SJSA1 (cell line): ENCODE measurements at places on chromosomes 2 and 18.

DNA sequence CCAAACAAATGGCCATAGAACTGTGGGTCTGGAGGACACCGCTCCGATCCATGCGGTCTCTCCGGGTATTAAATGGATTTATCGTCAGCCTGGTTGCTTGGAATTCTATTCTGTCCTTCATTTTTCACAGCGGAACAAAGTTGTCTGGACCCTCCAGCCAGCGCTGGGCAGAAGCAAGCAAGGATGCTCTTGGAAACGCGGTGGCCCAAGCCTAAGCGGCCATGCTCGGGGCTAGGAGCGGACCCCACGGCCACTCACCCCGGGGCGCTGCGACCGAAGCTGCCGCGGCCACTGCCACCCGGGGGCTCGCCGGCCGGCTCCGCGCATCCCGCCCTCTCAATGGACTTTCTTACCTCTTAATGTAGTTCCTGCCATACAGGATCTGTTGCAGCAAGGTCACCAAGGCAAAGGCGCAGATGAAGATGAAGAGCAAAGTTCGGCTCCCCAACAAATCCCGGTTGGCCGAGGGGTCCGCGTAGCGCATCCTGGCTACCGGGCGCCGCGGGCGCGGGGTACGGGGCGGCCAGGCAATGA lies 761 bp downstream of the ST8SIA5 start:
- no peak for DNase-seq

GRCh38 chr2:28274911-28275685 lies 117.6 kb upstream of the FOSL2 start:
- DNase-seq = peak; percentile 88

DNA sequence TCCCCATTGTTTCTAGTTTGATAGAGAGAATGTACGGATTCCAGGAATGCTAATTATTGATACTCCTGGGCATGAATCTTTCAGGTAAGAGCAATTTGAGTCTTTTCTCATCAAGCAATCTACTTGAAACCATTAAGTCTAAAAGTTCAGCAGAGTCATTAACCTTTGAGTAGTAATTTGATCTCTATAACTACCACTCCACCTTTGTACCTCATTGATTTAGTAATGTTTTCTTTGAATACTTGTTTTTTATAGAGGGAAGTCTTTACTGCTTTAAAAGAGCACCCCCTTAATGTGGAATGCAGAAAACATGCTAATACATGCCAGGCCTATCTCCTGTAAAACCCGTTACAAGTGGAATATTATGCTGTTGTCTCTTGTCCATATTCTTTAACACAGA lies 45.0 kb downstream of the EIF5B start:
- no peak for DNase-seq

DNA sequence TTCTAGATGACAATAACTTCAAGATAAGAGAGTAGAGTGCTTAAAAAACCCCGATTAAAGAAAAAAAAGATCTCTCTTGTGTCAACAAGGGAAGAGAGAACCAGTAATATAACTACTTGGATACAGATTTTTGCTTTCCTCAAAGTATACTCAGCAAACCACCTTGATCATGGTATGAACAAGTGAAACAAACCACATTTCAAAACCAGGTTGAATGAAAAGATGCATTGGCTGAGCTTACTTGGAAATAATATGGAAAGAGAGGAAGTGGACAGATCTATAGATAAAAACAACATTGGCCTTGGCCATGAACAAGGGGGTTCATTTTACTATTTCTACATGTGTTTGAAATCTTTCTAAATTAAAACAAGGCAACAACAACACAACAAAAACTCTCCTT lies 50.1 kb downstream of the ATP8B1 start:
- DNase-seq = no peak

- DNase-seq = no peak
These were observed 663.6 kb downstream of the IRS1 start for GRCh38 chr2:226135861-226136548.

DNA sequence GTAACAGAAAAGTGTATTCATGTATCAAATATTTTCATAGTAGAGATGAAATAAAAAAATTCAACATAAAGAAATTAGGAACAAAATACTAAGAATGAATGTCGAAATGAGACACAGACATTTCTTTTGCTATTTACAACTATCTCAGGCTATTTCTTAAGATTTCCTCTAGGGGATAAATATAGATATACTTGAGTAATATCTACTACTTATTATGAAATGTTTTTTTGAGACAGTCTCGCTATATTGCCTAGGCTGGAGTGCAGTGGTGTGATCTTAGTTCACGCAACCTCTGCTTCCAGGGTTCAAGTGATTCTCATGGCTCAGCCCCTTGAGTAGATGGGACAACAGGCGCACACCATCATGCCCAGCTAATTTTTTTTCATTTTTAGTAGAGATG lies 326.1 kb downstream of the RNF144A start:
- DNase-seq = no peak

- no peak for DNase-seq
These were observed 470.1 kb downstream of the TMX3 start for GRCh38 chr18:68244786-68245185.

GRCh38 chr2:160583813-160584537 lies 90.4 kb upstream of the RBMS1 start:
- no peak for DNase-seq

- no peak for DNase-seq
These were observed 39.2 kb downstream of the SERPINE2 start for GRCh38 chr2:223999862-224000261.

DNA sequence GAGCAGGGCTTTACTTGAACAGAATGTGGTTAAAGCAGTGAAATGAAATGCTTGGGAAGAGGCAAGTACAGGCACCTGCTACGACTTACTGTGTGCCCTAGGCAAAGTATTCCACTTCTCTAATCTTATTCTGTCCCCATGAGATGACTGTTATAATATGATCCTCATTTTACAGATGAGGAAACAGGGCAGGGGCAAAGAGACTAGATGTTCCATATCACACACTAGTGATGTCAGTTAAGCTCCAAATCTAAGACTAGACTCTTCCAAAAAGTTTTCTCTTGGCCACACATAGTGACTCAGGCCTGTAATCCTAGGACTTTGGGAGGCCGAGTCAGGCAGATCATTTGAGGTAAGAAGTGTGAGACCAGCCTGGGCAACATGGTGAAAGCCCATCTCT lies 235.0 kb downstream of the SETBP1 start:
- DNase-seq = no peak

DNA sequence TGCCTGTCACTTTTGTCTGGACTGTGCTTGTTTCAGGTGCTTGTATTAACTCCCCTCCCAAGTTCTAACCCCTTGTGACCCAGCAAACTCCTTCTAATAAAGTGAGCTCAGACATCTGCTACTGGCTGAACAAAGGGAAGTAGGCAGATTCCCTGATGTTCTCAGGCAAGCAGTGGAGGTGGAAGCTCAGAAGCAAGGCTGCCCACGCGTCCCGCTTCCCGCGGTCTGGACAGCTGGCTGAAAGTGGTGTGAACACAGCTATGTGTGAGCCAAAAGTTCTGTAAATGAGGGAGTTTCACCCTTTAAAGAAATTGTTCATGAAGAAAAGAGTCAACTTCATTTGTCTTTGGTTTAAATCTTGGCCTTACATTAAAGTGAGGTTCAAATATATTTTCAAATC lies 40.0 kb downstream of the NAPG start:
- no peak for DNase-seq

DNA sequence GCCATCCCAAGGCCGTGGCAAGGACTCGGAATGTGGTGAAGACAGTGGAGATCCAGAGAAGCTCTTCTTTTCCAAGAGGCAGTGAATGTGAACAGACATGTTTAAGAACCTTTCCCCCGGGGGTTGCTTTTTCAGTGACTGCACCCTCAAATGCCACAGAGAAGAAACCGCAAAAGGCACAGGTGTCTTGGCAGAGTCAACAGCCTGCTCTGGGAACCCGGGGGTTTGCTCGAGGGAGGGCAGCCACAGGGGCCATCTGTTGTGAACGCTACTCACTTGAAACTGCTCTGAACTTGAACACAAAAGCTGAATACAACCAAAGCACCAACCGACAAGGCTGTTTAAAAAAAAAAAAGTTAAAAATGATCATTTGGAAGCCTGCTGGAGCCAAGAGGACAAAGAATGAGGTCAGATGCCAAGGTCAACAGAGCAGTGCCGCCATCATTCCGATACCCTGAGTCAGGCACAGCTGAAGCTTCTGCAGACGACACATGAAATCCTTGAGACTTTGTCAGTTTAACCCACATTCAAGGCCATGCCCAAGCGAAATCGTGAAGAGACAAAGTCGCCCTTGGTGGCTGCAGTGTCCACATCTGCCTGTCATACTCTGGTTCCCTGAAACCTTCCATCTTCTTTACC lies 47.4 kb downstream of the PSMG2 start:
- DNase-seq = no peak

DNA sequence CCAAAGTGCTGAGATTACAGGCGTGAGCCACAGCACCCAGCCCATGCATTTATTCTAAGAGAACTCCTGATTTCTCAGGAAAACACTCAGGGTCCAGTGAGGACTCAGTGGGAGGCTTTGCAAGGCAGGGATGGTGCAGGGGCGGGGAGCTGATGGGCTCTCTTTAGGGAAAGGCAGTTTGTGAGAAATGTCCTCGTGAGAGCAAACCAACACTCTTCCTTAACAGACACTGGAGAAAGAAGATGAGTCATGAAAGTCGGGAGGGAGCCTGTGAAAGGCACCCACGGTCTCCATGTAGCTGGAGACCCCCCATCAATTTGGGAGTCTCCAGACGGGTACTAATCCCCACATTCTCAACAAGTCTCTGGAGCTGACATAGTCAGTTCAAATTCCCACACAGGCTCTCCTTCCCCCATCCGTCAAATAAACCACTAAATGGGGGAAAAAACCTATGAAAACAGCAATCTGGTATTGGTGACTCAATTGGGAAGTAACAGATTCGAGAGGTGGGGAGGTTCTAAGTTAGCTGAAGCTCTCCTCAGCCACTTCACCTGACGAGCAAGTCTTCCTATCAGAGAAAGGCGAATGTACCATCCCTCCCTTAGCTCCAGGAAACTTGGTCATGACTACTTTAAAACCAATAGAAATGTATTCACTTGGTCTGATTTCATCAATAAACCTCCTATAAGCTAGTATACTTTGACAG lies 11.0 kb upstream of the CREG2 start:
- DNase-seq = no peak

- DNase-seq = no peak
These were observed 81.4 kb downstream of the CABYR start for GRCh38 chr18:24220318-24220688.

- DNase-seq = no peak
These were observed 60.3 kb downstream of the ATIC start for GRCh38 chr2:215371915-215372897.

DNA sequence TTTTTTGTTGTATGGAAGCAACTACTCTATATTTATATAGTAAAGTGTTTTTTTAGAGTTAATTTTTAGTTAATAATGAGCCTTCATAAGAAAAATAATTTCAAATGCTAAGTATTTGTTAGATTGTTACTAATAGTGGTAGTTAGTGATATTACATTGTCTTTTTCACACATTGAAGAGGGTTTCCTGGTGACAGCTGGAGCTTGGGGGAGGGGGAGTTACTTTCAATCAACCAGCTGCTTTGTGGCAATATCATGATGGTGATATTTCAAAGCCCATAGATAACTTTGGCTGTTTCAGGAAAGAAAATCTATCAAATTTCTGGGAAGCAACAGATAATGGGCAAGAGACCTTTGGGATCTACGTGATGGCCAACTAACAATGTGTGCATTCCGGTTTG lies 4.1 kb downstream of the RHBDD1 start:
- no peak for DNase-seq

GRCh38 chr2:134031539-134031938 lies 222.3 kb upstream of the MGAT5 start:
- DNase-seq = no peak

GRCh38 chr18:55777666-55778304 lies 189.8 kb upstream of the TCF4 start:
- no peak for DNase-seq

DNA sequence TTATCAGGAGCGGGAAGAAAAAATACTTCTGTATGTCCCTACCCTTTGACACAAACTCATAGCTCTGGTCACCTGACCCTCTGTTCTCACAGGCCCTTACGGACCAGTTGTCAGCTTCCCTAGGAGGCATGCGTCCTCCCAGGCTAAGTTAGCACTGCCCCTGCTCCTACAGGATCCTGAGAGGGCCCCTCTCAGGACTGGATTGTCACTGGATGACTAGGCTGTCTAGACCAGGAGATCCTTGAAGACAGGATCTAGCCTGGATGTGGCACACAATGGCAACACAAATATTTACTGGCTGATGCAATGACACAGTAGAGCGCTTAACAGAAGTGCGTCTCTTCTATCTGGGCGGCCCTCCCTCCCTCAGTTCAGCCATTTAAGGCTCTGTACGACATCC lies 7.7 kb downstream of the FAM228A start:
- DNase-seq = no peak

GRCh38 chr2:12732651-12733050 lies 15.9 kb downstream of the TRIB2 start:
- DNase-seq = no peak

DNA sequence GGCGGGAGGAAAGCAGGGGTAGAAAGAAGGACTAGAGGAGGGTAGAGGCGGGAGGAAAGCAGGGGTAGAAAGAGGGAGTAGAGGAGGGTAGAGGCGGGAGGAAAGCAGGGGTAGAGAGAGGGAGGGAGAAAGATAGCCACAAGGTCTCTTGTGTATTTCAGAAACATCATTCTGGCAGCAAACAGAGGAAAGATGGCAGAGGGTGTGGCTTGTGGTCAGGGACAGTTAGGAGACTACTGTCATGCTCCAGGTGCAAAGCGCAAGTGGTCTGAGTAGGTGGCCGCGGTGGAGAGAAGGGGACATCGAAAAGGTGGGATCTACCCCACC lies 82.4 kb upstream of the TAF1B start:
- DNase-seq = no peak

- no peak for DNase-seq
These were observed 27.9 kb downstream of the PUM2 start for GRCh38 chr2:20322527-20323300.

- DNase-seq = peak; percentile 60
These were observed 519 bp downstream of the TTL start for GRCh38 chr2:112482309-112483041.

GRCh38 chr18:29123706-29124530 lies 947.0 kb upstream of the CDH2 start:
- no peak for DNase-seq

DNA sequence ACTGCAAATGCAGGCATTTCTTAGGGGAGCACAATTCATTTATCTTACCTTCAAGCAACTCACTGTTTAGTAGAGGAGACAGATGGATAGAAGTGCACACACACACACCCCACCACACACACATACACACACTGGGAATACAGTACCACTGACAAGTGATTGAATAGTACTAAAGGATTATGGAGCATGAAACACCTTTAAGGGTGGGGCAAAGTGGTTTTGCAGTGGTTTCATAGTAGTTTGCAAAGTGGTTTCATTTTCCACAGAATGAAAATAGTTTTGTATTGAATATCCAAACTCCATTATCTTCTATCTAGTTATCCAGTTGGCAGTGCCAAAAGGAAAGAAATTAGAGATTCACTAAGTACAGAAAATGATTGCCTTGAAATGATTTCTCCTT lies 18.9 kb downstream of the KIF5C start:
- no peak for DNase-seq
